ENCODE measurements at places on chromosomes 2 and 18. TPM values are rescaled to one million over a fixed set of nuclear protein-coding genes. Genes with fewer than 3 reads are reported as not detected.
A peak's percentile ranks its signal among the peaks of the same experiment; 100 is the strongest.

CDCA7 gene
- 7.6 TPM for total RNA-seq

- no peak for DNase-seq
Observed at GRCh38 chr18:9861157-9861556, 24.6 kb upstream of the TXNDC2 start.

TIMM21 gene
- total RNA-seq, result 99.1 TPM

- DNase-seq, result no peak
Observed at GRCh38 chr18:9113468-9114149, 11.1 kb downstream of the NDUFV2 start.

- no peak for DNase-seq
Observed at GRCh38 chr2:157413326-157414035, 30.4 kb downstream of the CYTIP start.

DNA sequence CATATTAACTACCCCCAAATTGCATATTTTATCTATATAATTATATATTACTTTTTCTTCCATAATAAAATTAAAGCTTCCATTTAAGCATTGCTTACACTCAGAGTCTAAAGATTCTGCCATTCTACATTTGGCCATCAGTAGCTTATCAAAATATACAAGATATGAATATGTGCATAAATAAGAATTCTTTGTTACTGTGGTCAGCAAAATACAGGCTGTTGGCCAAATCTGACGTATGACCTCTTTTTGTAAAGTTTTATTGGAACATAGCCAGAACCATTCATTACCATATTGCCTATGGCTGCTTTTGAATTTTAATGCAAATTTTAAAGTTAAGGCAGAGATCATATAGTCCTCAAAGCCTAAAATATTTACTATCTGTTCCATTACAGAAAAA lies 643.9 kb upstream of the VRK2 start:
- no peak for DNase-seq

NABP1 gene
- 1.4 TPM for total RNA-seq

GRCh38 chr18:25278394-25278793 lies 73.6 kb downstream of the ZNF521 start:
- DNase-seq, result no peak

DNA sequence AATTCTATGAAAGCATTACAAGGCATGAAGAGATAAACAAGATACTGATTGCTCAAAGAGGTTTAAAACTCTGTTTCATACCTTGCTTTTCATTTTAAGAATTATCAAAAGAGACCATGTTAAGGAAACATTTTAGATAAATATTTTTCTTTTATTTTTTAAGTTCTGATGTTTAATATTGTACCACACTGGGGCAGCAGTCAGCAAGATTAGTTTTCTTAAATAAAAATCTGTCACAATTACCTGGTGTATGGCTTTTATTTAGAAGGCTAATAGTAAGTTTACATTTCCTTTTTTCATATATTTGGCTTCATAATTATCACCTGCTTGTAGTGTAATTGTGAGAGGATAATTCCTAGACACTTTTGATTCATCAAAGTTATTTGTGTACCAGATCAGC lies 46.4 kb downstream of the ZNF804A start:
- DNase-seq, result no peak

DNA sequence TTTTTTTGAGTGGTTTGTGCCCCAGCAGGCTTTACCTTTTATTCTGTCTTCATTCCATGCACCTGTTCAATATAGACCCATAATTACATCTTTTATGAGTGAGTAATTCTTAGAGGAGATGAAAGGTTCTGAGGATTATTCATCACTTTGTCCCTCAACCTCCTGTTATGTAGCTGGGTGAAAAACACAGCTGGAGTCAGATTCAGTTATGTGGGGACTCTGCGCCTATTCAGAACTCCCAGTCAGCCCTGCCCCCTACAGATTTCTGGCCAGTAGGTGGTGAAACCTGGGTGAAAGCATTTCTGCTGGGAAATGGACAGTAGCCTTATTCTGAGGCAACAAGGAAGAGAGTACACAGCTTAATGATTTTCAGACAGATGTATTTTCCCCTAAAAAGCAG lies 107.8 kb downstream of the MGAT5 start:
- no peak for DNase-seq

GAL3ST2 gene
- total RNA-seq, result not detected

- no peak for DNase-seq
Observed at GRCh38 chr2:44242904-44243303, 32.4 kb upstream of the SLC3A1 start.

MAP3K19 gene
- 1.1 TPM for total RNA-seq

DNA sequence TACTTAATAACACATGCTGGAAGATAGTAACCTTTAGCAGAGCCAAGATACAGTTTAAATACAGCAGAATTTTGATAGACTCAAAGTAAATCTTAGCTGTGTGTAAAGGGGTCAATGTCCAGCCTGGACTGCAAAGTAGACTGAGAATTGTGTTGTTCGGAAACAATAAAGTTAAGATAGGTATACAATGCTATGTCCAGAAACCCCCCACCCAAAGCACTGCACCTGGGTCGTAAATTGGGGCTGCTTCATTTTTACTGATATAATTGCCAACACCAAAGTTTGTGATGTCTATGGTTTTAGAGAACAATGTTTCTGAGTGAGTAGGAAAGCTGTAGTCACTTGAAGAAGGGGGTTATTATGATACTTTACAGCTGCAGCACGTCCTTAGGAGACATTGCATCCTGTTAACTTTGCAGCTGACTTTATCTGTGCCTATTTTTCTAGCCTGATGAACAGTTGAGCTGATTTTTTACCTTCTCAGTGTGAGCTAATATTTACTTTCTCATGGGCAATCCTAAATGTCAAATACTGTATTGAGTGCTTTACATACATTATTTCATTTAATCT lies 4.3 kb upstream of the NCOA1 start:
- no peak for DNase-seq

DNA sequence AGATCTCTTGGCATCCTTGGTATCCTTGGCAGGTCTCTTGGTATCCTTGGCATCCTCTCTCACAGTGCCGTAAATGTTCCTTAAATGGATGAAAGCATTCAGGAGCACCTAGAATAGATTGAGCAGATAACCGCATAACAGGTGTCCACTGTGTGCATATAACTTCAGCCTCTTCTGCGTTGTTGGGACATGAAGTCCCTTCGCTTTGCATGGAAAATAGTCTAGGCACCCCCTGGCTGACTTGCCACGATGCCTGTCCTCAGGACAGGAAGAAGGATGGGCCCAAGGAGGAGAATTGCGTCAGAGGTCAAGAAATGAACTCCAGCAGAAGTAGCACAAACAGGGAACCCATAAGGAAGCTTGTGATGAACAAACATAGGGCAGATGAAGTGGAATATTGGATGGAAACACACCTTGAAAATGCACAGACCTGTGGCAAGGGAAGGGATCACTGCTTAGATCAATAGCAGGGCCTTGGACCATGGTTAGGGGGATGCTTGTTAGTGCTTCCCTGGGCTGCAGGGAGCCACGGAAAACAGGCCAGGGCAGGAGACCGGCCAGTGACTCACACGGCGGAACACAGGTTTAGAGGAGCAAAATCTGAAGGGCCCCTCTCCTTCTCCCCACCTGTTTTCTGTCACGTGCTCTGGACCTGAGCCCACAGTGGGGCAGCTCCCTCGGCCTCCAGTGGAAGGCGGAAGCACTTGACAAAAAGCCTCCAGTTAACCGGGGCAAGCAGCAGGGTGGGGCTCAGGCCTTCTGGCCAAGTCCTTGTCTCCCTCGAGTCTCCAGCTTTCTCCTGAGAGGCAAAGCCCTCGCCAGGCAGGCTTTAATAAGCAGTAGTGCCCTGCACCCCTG lies 99.2 kb upstream of the ASAP2 start:
- DNase-seq, result no peak

DNA sequence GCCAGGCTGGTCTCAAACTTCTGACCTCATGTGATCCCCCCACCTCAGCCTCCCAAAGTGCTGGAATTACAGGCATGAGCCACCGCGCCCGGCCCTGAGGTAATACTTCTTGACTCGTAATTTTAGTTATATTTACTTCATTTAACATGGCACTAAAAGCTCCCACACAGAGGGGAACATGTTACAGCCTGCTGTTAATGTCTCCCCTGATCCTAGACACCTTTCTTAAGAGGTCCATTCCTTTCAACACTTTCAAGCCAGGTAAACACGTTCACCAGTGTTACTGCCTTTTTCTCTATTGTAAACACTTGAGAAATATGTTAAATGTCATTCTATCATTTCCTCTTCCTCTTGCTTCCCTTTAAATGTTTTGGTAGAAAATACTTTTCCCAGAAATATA lies 161.4 kb downstream of the METTL4 start:
- DNase-seq, result peak; percentile 10

DNA sequence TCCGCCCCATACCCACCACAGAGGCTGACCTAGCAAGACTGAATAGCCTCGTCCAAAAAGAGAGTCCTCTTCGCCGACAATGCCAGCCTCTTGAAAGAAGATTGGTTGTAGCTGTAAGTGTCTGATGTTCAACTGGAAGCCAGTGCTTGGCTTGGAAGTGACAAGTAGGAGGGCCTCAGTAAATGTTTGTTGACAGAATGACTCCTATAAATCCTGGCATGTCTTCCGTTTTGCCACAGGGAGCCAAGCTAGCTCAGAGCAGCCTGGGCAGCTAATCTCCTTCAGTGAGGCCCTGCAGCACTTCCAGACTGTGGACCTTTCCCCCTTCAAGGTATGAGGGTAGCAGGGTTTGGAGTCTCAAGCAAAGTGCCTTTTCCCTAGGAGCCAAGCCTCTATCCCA lies 14.9 kb downstream of the ELMOD3 start:
- DNase-seq, result no peak

DNA sequence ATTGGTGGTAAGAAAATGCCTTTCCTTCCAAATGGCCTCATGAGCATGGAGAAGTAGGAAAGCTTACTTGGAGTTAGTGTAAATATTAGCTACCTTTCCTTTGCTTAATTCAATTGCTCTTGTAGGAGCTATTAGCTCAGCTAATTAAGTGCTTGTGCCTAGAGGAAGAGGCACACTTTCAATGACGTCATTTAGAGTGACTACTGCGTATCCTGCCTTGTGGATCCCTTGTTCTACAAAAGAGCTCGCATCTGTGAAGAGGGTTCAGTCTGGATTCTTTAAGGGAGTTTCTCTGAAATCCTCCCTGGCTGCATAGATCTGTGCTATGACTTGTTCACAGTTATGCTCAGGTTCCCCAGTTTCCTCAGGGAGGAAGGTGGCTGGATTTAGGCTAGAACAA lies 122.5 kb upstream of the SPHKAP start:
- DNase-seq, result no peak

- DNase-seq, result no peak
Observed at GRCh38 chr2:23230885-23231284, 154.1 kb upstream of the KLHL29 start.

- DNase-seq, result peak; percentile 57
Observed at GRCh38 chr18:63339920-63340484, 20.4 kb upstream of the BCL2 start.

DNA sequence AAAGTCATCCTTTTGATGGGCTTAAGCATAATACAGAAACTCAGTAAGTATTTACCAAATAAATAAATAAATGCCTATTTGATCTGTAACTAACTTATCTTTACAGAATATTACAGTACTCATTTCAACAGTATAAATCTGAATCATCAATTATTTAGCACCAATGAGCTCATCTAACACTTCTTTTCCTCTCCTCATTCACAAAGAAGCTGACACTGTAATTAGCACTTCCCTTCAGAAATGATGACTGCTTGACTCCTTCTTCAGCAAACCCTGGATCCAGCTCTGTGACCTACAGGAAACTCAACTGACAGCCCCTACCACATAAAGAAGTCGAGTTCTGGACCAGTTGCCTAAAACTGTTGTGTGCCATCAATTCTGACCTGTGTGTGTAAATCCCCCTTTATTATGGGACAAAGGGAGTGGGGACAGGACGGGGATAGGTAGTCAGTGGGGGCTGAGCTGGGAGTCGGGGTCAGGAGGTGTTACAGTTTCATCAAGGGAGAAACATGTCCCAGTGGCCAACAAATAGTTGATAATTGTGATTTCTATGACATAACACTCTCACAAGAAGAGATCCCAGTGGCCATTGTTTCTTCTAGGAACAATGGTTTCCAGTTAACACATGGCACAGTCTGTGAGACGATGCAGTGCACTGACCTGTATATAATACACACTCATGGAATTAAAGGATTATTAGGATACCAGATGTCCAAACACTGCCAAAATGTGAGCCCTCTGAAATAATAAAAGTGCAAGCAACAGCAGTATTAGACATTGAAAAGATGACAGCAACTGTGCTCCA lies 68.7 kb downstream of the STK39 start:
- no peak for DNase-seq

DNA sequence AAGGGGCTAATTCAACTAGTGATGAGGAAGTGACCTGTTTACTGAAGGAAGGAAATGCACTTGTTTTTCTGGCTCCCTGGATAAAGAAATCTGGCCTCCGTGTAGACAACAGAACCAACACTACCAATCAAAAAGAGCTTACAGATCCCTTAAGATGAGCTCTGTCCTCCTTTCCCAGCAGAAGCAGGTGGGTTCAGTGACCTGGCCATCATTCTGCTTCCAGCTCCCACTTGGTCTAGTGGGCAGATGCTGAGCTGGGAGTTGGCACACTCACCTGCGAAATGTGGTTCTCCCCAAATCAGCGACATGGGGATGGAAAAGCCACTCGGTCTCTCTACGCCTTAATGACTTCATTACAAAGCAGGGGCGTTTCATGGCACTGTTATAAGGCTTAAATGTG lies 132.6 kb downstream of the AFF3 start:
- DNase-seq, result no peak

GRHL1 gene
- 4.5 TPM for total RNA-seq

DNA sequence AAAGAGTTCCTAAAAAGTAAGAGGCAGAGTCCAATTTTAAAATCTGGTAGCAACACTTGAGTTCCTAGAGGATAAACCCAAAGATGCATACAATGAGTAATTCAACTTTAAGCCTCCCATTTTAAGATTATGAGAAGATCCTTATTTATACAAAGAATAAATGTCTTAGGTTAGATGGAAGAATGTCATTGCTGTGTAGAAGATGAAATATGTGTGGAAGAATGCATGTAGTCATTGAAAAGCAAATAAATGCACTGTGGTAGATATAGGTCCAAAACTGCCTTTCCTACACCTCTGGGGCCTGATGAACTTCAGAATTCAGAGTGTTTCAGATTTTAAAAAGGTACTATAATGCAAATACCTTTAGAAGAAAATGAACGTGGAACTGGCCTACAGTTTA lies 58.7 kb upstream of the LRP1B start:
- no peak for DNase-seq

TCF23 gene
- total RNA-seq, result not detected

GRCh38 chr2:240436683-240437550 lies 1.5 kb downstream of the GPC1 start:
- peak; percentile 74 for DNase-seq

- no peak for DNase-seq
Observed at GRCh38 chr2:233849607-233850271, 4.6 kb downstream of the HJURP start.

DNA sequence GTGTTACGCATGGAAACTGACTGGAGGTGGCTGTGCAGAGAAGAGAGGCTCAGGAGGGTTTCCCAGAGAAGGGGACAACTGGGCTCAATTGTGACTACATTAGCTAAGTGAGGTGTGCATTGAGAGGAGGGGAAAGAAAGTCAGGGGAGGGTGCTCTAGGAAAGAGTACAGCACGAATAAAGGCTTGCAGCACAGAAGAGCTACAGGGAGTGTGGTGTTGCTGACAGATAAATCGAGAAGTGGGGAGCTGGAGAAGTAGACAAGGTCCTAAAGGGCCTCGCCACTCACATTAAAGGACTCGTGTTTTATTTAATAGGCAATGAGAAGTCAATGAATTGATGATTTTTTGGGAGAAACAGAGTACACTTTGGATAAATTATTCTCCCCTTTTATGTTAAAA lies 65.7 kb upstream of the CTAGE1 start:
- DNase-seq, result no peak
